ENCODE measurements at places on chromosomes 4 and X.
A peak's percentile ranks its signal among the peaks of the same experiment; 100 is the strongest.

- no peak for DNase-seq
These were observed 3.2 kb downstream of the SEL1L3 start for GRCh38 chr4:25859429-25860148.

GRCh38 chr4:55730280-55730931 lies 89.2 kb upstream of the EXOC1L start:
- DNase-seq = no peak

DNA sequence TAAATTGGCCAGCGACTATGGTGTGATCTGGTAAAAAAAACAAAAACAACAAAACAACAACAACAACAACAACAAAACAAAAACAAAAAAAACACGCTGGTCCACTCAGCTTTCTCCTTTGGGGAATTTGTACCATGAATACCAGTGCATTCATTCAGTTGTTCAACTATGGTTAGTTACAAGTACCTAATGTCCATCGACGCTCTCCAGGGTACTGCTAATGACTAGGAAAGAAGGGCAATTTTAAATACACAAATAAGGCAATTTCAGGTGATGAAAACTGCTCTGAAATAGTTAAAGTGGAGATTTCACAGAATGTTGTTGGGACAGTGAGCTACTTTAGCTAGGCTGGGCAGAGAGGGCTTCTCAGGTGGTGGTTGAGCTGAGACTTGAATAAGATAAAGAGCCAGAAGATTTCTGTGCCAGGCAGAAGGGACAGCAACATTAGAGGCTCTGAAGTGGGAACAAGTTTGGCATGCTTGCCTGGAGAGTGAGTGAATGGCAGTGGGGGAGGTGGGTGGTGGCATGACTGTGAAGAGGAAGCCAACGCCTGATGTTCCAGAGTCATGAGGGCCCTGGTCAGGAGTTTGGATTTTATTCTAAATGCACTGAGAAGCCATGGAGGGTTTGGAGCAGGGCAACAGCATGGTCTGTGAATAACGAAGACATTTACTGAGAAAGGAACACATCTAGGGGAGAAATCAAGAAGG lies 45.9 kb upstream of the PGRMC2 start:
- DNase-seq = no peak

DNA sequence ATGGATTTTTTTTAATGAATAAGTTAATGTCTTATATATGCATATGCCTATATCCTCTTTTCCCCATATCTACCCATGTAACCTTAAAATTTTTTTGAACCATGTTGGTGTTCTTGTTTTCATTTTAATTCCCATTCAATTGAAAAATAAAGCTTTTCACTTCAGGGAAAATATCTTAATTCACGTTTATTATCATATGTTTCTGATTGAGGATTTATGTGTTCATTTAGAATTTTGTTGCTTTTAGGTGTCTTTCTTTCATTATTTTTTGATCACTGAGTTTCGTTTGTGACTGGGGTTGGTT lies 29.1 kb downstream of the HADH start:
- DNase-seq = no peak

DNA sequence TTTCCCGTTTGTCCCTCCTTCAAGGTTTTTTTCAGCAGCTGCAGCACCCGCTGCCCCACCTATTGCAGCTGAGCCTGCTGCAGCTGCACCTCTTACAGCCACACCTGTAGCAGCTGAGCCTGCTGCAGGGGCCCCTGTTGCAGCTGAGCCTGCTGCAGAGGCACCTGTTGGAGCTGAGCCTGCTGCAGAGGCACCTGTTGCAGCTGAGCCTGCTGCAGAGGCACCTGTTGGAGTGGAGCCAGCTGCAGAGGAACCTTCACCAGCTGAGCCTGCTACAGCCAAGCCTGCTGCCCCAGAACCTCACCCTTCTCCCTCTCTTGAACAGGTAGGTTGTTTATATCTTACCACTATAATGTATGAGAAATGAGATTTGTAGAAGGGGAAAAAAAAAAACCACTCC lies 4.5 kb downstream of the PRR27 start:
- no peak for DNase-seq

GRCh38 chrX:2228536-2228935 lies 272.2 kb downstream of the DHRSX start:
- no peak for DNase-seq

GRCh38 chrX:35023683-35024082 lies 81.1 kb downstream of the FAM47B start:
- no peak for DNase-seq

DNA sequence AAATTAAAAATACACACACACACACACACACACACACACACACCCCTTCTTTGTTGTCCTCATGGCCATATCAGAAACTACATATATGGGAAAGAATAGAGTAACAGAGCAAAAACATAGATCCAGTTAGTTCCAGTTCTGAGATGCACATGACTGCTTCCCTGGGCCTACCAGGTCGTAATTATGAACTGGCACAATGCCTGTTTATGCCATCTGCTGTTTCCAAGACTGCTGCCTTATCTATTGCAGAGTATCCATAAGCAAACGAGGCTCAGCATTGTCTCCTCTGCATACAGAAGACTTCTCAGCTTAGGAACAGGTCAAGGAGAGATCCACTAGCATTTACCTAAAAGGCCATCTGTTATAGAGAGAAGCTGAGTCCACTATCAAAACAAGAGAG lies 789.0 kb downstream of the TECRL start:
- no peak for DNase-seq

- no peak for DNase-seq
These were observed 24.1 kb downstream of the OPHN1 start for GRCh38 chrX:68409194-68409593.

DNA sequence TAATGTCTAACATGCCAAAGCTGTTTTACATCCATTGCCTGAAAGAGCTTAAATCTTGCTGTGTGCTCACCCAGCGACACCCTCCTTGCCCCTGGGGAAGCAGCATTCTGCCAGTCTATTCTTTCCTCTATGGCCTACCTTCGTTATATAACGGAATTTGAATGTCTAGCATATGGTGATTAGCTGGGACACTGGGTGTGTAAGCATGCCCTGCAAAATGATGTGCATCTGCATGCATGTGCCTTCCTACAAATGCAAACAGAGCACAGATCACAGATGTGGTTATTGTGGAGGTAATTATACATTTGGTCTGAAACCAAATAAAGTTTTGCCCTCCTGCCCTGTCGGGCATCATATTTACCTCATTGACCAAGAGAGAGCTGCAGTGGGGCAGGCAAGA lies 90.8 kb downstream of the NHS start:
- no peak for DNase-seq

GRCh38 chr4:71595576-71596108 lies 188.2 kb downstream of the GC start:
- DNase-seq = no peak

DNA sequence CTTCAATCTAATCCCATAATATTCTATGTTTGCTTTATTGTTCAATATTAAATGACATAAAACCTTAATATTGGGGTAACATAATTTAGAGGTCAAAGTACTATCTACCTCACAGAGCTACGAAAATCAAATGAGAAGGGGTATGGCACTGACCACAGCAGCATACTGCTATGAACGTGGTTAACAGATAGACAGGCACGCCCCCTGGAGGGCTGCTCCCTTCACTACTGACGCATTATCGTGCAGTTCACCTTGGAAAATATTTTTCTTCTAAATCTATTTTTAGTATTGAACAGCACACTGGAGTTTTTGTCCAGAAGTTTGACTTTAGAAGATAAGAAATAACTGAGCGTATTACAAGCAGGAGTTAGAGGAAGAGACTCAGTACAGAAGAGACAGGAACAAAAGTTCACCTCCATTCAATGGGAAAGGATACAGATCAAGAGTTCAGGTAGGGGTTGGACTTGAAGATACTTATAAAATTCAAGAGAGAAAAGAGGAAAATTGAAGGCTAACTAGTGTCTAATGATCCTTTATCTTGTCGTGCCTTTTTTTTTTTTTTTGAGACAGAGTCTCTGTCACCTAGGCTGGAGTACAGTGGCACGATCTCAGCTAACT lies 22.7 kb downstream of the MAP9 start:
- DNase-seq = peak; percentile 26

- no peak for DNase-seq
These were observed 26.4 kb downstream of the KIAA1210 start for GRCh38 chrX:119101168-119101567.

- no peak for DNase-seq
These were observed 61.6 kb downstream of the HPGD start for GRCh38 chr4:174460684-174461083.

GRCh38 chrX:23483396-23483795 lies 148.7 kb downstream of the PTCHD1 start:
- DNase-seq = no peak

- no peak for DNase-seq
These were observed 210.7 kb downstream of the PPP1R2C start for GRCh38 chrX:42567268-42567667.

- no peak for DNase-seq
These were observed 717.3 kb upstream of the ACTRT1 start for GRCh38 chrX:128769495-128769894.

Data from skeletal muscle cell (primary cell).